Stimulated activated CD4-positive, alpha-beta T cell treated with anti-CD3 and anti-CD28 coated beads, Interleukin-15, amount 100 ng/mL, for 1 hour (primary cell): ENCODE measurements at places on chromosomes 13 and 19.

- DNase-seq, result no peak
Measured at GRCh38 chr13:32932376-32932775, 83.8 kb upstream of the KL start.

DNA sequence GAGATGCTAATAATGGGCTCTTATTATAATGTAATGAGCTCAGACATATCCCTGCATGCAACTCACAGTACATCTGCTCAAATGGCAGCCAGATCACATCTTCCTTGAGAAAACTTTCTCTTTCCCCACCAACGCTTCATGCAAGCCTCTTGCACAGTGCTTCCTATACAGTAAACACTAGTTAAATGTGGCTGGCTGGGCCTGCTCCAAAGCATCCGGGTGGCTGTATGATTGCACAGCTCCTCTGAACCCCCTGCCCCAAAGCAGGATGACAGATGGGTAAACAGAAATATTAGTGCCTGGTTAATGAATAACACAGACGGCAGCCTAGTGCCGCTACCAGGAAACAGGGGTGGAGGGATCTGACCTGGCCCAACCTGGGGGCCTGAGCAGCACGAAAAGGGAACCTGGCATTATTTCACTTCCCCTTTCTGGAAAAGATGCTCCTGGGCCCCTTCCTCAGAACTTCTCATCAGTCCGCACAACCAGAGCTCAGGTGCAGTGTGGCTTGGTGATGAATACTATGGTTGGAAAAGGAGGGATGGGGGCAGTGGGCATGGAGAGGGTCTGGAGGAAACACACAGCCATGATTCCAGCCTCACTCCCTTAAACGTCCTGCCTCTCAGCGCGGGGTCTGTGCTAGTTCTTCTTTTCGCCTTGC, 10.8 kb downstream of the FFAR2 start:
- DNase-seq, result no peak

- DNase-seq, result no peak
Measured at GRCh38 chr19:16605115-16605514, 22.9 kb downstream of the MED26 start.

DNA sequence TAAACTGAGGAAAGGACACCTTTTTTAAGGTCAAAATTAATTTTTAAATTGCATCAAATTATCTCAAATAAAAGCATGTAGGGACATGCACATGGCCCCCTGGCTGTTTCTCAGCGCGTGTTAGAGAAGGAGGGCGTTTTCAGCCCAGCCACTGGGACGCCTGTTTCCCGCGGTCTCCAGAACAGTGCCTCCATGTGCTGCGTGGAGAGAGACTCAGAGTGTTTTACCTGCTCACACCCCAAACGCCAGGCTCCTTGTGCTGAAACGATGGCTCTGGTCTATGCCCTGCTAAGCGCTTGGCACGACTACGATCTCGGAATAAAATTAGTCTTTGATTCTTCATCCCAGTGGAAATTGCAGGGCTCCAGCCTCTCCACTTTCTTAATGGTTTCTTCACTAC, 20.0 kb upstream of the SPACA7 start:
- DNase-seq, result no peak

- DNase-seq, result no peak
Measured at GRCh38 chr13:98427331-98427995, 149.4 kb downstream of the STK24 start.

- no peak for DNase-seq
Measured at GRCh38 chr19:17846146-17846545, 1.6 kb downstream of the JAK3 start.

DNA sequence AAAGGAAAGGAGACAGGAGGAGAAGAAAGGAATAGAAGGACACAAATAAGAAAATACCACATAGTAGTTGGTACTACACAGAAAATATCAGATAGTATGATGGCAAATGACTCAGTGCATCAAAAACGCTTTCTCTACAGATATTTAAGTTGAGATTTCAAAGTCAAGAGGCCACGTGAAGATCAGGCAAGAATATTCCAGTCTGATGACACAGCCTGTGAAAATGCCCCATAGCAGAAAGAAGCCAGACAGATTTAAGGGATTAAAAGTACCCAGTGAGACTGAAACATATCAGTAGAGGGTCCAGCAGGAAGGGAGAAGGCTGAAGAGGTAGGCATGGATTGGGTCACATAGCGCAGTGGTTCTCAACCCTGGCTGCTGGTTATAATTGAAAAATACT, 113.7 kb downstream of the VWA8 start:
- no peak for DNase-seq

DNA sequence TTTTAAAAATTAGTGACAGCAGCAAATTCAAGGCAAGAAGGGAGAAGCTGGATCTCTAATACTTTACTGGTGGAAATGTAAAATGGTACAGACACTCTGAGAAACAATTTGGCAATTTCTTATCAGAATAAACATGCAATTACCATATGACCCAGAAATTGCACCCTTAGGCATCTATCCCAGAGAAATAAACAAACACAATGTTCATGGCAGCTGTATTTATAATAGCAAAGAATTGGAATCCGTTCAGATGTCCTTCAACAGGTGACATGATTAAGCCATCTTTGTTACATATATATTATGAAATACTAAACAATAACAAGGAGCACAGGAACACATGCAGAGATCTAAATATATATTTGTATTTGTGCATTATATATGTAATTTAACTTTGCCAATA, 756.5 kb downstream of the SLITRK1 start:
- no peak for DNase-seq

DNA sequence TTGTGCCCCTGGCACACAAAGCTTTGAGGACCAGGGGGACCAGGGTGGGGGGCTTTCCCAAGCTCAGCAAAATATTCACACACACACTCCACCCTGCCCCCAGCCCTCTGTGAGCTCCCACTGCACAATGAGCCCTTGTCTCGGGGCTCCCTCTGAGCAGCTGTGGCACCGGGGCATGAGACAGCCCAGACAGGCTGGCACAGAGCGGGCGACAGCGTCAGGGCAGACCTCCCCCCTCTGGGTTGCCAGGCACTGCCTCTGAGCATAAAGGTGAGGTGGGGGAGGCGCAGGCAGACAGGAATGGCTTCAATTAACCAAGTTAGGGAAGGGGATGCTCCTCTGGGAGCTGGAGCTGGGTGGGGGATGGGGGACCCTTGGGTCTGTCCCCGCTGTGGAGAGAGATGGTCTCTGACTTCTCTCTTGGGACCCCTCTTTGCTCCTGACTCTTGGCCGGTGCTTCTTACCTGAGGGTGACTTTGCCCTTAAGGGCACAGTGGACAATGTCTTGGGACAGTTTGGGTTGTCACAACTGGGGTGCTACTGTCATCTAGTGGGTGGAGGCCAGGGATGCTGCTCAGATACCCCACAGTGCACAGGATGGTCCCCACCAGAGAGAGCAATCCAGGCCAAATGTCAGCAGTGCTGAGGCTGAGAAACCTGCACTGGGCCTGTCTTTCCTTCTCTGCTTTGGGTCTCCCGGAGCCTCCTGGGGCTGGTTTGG, 30.3 kb downstream of the LYL1 start:
- no peak for DNase-seq

DNA sequence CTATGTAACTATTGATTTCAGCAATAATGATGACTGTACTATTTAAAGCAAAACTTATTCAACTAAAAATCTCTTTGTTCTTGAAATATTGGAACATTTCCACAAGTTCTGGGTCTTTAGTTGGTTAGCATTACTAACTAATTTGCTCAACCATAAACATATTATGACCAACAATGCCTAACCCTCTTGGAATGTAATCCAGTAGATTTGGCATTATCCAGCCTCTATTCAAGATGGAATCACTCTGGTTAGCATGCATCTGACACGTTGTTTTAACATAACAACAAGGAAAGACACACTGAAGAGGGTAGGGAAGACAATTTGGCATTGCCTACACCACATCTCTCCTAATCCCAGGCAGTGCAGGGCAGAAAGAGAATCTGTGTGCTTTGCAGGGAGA, 941.3 kb upstream of the PCDH20 start:
- DNase-seq, result no peak

DNA sequence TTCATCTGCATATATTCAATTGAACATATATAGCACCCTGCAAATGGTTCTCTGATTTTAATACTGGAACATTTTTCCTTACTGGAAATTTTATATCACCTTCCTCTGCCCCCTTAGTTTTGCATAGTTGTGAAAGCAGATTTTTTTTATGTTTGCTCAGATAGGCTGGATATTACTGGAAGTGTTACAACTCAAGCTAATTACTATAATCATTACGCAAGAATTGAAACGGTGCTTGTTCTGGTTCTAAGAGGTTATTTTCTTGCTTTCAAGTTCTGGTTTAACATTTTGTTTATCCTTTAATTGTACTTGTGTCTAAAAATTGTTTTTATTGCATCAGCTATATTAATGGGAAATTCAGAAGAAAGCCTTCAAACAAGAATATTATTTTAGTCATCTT, 95.6 kb upstream of the MYO16 start:
- DNase-seq, result no peak

DNA sequence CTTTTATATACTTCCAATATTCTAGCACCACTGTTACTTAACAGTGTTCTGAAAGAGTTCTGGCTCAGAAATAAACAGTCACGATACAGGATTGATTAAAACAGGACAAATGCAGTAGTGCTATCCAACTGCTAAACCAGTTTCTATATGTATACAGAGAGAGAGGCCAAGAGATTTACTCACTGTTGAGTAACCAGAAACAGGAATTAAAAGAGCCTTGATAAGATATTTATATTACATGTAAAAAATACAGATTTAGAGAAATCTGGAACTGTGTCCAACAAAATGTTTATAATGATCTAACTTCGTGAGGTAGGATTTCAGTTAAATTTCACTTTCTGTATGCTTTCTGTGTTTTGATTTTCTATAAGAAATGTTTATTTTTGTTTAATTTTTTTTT, 116.6 kb downstream of the CDK8 start:
- no peak for DNase-seq

GRCh38 chr13:24196593-24197197, 36.2 kb downstream of the SPATA13 start:
- no peak for DNase-seq

GRCh38 chr13:85974608-85975366, 175.6 kb upstream of the SLITRK6 start:
- no peak for DNase-seq

DNA sequence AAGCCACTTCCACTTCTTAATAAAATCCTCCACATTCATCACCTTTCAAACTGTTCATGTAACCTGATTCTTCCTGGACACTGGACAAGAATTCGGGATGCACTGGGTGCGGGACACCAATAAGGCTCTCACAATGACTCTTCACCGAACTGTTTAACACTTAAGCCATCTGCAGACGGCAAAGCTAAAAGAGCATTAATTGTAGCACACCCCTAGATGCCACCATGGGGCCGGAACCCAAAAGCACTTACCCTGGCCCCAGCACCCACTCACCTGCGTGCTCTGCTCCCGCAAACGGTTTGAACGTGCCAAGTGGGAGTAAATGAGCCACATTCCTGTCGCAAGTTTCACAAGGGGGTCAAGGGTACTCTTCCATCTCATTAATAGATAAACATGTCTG, 254.3 kb upstream of the PRR20A start:
- DNase-seq, result no peak

DNA sequence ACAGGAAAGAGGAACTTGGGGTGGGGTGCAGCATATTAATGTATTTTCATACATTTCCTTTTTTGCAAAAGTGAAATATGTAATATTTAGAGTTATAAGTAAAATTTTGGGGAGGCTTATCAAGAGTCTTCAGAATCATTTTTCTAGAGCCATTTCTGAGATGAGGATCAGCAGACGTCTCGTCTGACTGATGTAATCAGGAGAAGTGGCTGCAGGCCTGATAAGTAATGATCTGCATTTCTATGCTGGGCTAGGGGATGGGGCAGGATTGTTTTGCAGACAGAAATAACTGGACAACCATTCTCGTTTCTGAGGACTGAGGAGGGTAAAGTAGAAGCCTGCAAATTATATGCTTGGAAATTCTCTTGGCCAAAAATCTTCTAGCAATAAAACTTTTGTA, 89.2 kb upstream of the ARGLU1 start:
- DNase-seq, result no peak

DNA sequence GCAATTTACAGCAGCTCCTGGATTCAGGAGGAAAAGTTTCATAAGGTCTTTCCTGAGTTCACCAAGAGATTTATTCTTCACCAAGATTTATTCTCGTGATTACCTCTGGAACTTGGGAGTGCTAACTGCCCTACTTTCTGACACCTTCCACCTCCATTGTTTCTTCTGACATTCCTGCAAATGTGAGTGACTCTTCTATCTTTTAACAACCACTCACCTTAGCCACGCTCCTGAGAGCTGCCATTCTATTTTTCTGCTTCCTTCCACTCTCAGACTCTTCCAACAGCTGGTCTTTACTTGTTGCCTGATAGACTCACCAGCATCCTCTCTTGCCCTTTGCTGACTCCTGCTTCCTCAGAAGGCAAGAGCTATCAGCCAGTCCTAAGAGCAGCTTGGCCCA, 11.5 kb upstream of the CBY2 start:
- no peak for DNase-seq

DNA sequence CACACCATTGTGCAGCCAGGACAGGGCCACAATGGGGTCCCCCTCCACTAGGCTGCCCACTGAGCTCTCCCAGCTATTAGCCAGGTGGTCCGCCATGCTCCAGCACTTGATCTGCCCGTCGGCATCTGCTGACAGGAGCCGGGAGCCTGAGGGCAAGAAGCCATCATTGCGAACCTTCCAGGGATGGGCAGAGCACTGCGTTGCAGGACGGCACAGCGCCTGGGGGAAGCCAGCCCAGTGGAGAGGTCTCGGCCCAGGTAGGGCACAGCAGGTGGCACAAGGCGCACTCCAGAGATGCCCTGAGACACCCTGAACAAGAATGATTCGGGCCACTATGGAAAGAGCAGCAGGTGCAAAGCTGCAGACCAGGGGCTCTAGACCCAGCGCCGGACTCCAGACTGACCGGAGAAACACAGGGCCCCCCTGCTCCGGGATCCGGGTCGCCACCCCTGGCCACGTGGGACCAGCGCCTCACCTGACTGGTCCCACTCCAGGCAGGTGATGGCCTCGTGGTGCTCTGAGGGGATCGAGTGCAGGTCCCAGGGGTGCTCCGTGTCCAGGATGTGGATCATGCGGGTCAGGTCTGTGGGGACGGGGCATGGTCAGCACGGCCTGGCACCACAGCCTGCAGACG, 3.2 kb downstream of the MED16 start:
- DNase-seq, result no peak

GRCh38 chr19:47058621-47059022, 10.2 kb upstream of the TMEM160 start:
- DNase-seq, result no peak

DNA sequence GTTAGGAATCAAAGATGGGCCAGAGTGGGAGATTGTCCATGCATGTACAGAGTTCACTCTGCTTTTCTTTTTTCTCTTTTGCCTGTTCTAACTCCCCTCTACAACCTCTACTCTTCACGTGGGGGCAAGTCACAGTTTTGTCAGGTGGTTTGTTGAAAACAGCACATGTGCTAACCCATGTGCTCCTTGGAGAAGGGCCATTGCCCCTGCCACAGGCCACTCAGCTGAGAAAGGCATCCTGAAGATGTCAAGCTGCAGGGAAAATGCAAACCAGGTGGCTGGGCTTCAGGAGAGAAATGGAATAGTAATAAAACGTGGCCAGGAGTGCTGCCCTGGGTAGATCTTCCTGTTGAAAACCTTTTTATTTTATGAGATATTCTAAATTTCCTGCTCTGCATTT, 35.3 kb upstream of the SLC10A2 start:
- no peak for DNase-seq

GRCh38 chr19:14021474-14021873, 6.5 kb upstream of the RLN3 start:
- no peak for DNase-seq
